Activated CD8-positive, alpha-beta memory T cell treated with anti-CD3 and anti-CD28 coated beads, Interleukin-2, amount 10 ng/mL, durations not matched to agents 7 days and 5 days (primary cell): ENCODE measurements at places on chromosomes 16 and 17. TPM values are rescaled to one million over a fixed set of nuclear protein-coding genes. Genes with fewer than 3 reads are reported as not detected.

- DNase-seq = no peak
- no peaks in the 10 kb centered on the region for H3K36me3 ChIP-seq
- H3K4me1 ChIP-seq = no peaks in the 10 kb centered on the region
- H3K27ac ChIP-seq = no peak overlapping the region
Measured at GRCh38 chr16:51553910-51554309, 402.8 kb upstream of the SALL1 start.

The GPR179 gene
- total RNA-seq = 0.02 TPM

The TEX14 gene
- total RNA-seq = 0.28 TPM

DNA sequence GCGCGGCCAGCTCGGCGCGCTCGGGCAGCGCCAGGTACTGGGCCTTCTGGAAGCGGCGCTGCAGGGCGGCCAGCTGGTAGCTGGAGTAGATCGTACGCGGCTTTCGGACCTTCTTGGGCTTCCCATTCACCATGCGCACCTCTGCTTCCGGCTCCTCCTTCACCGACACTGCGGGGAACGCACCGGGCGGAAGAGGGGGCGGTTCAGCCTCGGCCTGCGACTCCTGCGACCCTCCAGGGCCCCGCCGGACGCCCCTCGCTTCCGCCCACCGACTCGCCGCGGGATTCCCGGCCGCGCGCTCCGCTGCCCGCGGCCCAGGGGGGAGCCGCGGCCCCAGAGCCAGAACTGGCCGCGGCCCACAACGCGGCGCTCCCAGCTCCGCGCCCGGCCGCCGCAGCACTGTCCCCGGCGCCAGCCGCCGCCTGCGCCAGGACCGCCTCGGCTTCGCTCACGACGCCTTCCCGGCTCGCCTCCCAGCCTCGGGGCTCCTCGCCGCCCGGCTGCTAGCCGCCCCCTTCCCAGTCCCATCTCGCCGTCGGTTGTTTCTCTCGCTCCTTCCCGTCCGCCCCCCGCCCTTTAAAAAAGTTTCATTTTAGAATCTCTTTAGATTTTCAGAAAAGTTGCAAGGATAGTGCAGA, 1.5 kb downstream of the DLX3 start:
- DNase-seq = peak; percentile 47
- H3K4me3 ChIP-seq = peak overlapping the region; percentile 68
- H3K36me3 ChIP-seq = no peaks in the 10 kb centered on the region
- peaks cover 77% of the 10 kb centered on the region for H3K27me3 ChIP-seq

The RAB26 gene
- 0.68 TPM for total RNA-seq
